ENCODE measurements at places on chromosomes 6 and 20. TPM values are rescaled to one million over a fixed set of nuclear protein-coding genes. Genes with fewer than 3 reads are reported as not detected.

Gene EDN3
- not detected for total RNA-seq

Gene PCMTD2
- 76.4 TPM for total RNA-seq

Gene DUSP15
- total RNA-seq = 4.2 TPM

Gene HSPA12B
- 19.3 TPM for total RNA-seq
